ENCODE measurements at places on chromosomes 5 and 9.

DNA sequence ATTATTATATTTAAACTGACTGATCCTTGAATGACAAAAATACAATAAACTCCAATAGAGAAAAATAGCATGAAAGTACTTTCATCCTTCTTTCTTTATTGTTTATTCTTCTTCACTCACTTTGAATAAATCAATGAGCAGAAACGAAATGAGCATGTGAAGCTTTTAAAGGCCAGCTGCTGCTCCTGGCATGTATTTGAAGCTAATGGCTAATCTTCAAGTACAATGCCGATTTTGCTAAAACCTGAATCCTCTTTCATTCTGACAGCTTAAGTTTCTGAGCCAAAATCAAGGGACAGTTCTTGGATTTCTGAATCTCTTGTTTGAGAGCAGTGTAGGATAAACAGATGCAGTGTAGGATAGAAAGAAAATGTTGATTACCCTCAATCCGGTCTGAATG is 237.3 kb downstream of the CDH10 start:
- no peaks in the 10 kb centered on the region for H3K27me3 ChIP-seq
- no peaks in the 10 kb centered on the region for H3K4me1 ChIP-seq
- DNase-seq: no peak
- H3K27ac ChIP-seq: no peak overlapping the region
- no peaks in the 10 kb centered on the region for H3K36me3 ChIP-seq

DNA sequence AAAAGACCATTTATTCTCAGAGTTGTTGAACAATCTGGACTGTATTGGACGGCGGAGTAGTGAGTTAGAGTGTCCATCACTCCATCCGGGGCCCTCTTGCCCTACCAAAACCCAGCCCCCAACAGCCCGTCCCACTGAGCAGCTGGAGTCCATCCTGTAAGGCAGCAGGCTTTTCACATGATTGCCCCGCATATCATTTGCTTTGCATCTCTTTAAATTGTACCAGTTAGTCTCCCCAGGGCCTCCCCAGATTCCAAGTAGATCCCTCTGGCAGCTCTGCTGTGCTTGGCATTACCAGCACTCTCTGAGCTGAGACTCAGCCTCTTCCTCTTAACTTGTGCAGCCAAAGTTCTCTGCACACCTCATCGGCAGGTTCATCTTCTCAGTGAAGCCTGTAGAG is 48.6 kb upstream of the ADCY2 start:
- H3K27me3 ChIP-seq: no peaks in the 10 kb centered on the region
- H3K4me1 ChIP-seq: no peaks in the 10 kb centered on the region
- no peak for DNase-seq
- H3K4me3 ChIP-seq: no peak overlapping the region
- H3K36me3 ChIP-seq: no peaks in the 10 kb centered on the region

DNA sequence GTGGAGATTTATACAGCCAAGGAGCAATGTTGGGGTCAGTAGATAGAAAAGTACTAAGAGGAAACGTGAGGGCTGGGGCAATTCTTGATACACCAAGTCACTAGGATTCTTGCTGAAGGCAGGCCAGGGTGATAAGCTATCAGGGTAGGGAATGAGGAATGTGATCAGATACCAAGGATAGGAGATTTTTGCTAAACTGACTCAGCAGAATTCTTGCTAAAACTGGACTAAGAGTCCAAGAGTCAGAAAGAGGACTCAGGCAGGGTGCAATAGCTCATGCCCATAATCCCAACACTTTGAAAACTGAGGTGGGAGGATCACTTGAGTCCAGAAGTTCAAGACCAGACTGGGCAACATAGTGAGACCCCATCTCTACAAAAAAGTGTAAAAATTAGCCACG is 71.7 kb downstream of the ENTREP1 start:
- no peak for DNase-seq
- peak overlapping the region; percentile 84 for H3K27ac ChIP-seq
- no peaks in the 10 kb centered on the region for H3K36me3 ChIP-seq
- peaks cover 12% of the 10 kb centered on the region for H3K4me1 ChIP-seq

GRCh38 chr5:5467737-5468136 is 45.3 kb downstream of the ICE1 start:
- no peaks in the 10 kb centered on the region for H3K4me1 ChIP-seq
- no peaks in the 10 kb centered on the region for H3K27me3 ChIP-seq
- DNase-seq: no peak
- peaks cover 6% of the 10 kb centered on the region for H3K36me3 ChIP-seq
- H3K4me3 ChIP-seq: no peak overlapping the region
- H3K27ac ChIP-seq: no peak overlapping the region

GRCh38 chr5:148208226-148208625 is 5.4 kb downstream of the SPINK6 start:
- DNase-seq: no peak
- H3K4me1 ChIP-seq: no peaks in the 10 kb centered on the region
- H3K27ac ChIP-seq: no peak overlapping the region
- no peak overlapping the region for H3K4me3 ChIP-seq
- no peaks in the 10 kb centered on the region for H3K36me3 ChIP-seq

DNA sequence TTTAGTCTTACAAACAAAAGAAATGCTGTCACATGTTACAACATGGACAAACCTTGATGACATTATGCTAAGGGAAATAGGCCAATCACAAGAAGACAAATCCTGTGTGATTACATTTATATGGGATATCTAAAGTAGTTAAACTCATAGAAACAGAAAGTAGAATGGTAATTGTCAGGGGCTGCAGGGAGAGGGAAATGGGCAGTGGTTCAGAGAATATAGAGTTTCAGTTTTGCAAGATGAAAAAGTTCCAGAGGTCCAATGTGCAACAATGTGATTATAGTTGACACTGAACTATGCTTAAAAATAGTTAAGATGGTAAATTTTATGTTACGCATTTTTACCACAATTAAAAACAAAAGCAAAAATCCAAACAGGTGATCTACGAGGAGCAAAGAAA is 265.5 kb downstream of the NDUFS4 start:
- H3K27me3 ChIP-seq: no peaks in the 10 kb centered on the region
- no peak overlapping the region for H3K4me3 ChIP-seq
- DNase-seq: no peak
- H3K27ac ChIP-seq: no peak overlapping the region
- H3K36me3 ChIP-seq: no peaks in the 10 kb centered on the region
- no peaks in the 10 kb centered on the region for H3K4me1 ChIP-seq

DNA sequence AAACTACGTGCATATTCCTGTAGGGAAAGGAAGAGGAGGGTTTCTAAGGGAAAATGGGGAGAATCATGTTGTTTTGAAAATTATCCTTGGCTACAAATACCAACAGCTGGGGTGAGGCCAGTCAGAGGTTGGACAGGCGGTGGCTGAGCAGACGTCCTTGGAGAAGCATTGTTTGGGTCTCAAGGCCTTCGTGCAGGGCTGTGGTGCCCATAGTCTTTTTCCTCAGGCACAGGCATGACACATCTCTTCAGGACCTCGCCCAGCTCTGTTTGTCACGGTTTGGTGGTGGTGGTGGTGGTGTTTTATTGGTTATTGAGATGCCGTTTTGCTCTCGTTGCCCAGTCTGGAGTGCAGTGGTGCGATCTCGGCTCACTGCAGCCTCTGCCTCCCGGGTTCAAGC is 27.8 kb upstream of the EGFL7 start:
- no peak overlapping the region for H3K4me3 ChIP-seq
- DNase-seq: no peak
- no peaks in the 10 kb centered on the region for H3K36me3 ChIP-seq
- H3K27ac ChIP-seq: no peak overlapping the region
- no peaks in the 10 kb centered on the region for H3K4me1 ChIP-seq
- H3K27me3 ChIP-seq: no peaks in the 10 kb centered on the region

DNA sequence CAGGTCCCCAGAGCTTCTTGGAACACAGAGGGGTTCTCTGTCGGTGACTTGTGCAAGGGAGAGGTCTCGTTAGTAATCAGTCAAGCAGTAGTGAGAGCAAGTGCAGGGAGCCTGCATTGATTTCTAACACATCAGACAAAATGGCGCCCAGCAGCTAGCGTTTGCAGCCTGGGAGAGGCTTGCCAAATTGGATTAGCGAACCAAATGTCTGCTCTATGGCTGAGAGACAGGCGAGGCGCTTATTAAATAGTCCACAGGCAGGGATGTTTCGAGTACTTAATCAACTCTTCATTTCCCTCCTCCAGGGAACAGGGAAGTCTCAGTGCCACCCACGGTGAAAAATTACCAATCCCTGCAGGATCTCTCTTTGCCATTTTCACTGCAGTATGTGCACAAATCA is 131.4 kb upstream of the SHB start:
- peaks cover 5% of the 10 kb centered on the region for H3K4me1 ChIP-seq
- H3K27me3 ChIP-seq: no peaks in the 10 kb centered on the region
- H3K27ac ChIP-seq: no peak overlapping the region
- no peaks in the 10 kb centered on the region for H3K36me3 ChIP-seq
- no peak overlapping the region for H3K4me3 ChIP-seq
- DNase-seq: no peak

DNA sequence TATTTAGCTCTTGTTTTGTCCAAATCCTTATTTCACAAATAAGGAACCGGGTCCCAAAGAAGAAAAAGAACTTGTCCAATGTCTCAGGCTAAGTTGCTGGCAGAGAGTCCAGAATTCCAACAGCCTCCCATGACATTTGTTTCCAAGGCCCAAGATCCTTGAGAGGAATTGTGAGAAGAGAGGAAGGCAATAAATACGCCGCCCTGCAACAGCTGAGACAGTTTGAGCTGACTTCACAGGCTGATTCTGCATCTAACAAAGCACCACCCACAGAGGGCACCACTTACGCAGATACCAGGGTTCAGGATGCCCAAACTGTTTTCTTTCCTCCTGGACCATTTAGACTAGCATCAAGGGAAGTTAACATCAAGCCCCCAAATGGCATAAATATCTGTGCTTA is 211.3 kb downstream of the FAM114A2 start:
- H3K4me1 ChIP-seq: no peaks in the 10 kb centered on the region
- no peak overlapping the region for H3K27ac ChIP-seq
- H3K27me3 ChIP-seq: no peaks in the 10 kb centered on the region

DNA sequence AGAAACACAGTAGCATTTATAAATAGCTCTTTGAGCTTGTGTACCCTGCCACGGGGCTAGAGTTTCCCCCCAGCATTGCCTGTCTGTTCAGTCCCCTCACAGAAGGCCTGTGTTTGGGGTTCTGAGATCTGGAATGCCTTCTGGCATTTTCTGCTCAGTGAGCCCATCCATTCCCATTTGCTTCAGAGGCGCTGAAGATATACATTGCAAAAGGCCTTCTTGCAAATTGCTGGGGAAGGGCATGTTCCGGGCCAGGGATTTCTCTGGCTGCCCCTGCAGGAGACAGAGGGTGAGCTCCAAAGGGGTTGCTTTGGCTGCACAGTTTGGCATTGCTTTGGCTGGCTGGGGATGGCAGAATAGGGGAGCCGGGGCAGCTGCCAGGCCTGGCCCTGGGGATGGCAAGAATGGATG is 308.4 kb downstream of the MSX2 start:
- H3K27me3 ChIP-seq: no peaks in the 10 kb centered on the region
- H3K36me3 ChIP-seq: no peaks in the 10 kb centered on the region
- H3K4me3 ChIP-seq: no peak overlapping the region
- DNase-seq: no peak

DNA sequence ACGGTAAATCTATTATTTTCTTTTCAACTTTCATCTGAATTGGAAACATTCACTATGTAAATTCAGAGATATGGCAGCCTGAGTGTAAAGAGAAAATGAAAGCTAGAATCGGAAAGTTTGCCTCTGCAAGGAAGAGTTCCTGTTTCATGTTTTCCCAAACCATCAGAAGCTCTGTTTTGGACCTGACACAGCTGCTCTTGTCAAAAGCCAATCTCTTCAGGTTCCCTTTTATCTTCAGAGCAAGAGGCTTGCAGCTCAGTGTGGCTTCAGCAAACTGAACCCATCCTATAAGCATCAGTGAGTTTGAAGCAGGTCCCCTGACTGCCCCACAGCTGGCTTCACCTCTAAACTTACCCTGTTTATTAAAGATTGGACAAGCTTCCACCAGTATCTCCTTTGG is 1099.7 kb downstream of the DTWD2 start:
- DNase-seq: no peak
- H3K4me1 ChIP-seq: no peaks in the 10 kb centered on the region
- H3K27ac ChIP-seq: no peak overlapping the region
- H3K36me3 ChIP-seq: no peaks in the 10 kb centered on the region
- H3K27me3 ChIP-seq: no peaks in the 10 kb centered on the region
- H3K4me3 ChIP-seq: peak overlapping the region; percentile 16

- H3K36me3 ChIP-seq: no peaks in the 10 kb centered on the region
- no peaks in the 10 kb centered on the region for H3K4me1 ChIP-seq
- no peaks in the 10 kb centered on the region for H3K27me3 ChIP-seq
- no peak overlapping the region for H3K27ac ChIP-seq
- H3K4me3 ChIP-seq: no peak overlapping the region
Observed at GRCh38 chr5:158677470-158677838, 422.3 kb downstream of the EBF1 start.

- no peak for DNase-seq
- H3K4me1 ChIP-seq: no peaks in the 10 kb centered on the region
- no peaks in the 10 kb centered on the region for H3K36me3 ChIP-seq
- H3K27me3 ChIP-seq: no peaks in the 10 kb centered on the region
- no peak overlapping the region for H3K4me3 ChIP-seq
- H3K27ac ChIP-seq: no peak overlapping the region
Observed at GRCh38 chr9:90805006-90805996, 3.7 kb downstream of the SYK start.

- H3K27ac ChIP-seq: no peak overlapping the region
- no peak for DNase-seq
- no peaks in the 10 kb centered on the region for H3K36me3 ChIP-seq
- H3K4me1 ChIP-seq: peaks cover 3% of the 10 kb centered on the region
- H3K27me3 ChIP-seq: no peaks in the 10 kb centered on the region
Observed at GRCh38 chr9:35107297-35108290, 4.7 kb upstream of the STOML2 start.

DNA sequence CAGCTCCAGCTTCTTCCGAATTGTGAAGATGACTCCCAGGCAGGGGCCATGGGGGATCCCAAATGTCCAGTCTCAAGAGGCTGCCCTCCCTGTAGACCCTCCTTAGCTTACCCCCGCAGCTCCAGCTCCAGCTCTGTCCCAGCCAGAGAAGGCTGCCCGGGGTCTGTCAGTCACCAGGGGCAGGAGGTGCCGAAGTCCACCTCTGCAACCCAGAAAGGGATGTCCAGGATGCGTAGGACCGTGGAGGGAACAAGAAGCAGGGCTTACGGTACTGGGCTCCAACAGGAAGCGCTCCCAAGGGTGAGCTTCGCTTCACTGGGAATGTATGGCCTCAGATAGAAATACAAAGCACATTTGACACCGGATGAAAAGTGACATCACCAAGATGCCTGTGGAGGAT is 6.0 kb downstream of the IPPK start:
- no peak overlapping the region for H3K27ac ChIP-seq
- H3K36me3 ChIP-seq: no peaks in the 10 kb centered on the region
- no peak for DNase-seq
- H3K4me3 ChIP-seq: no peak overlapping the region
- peaks cover 6% of the 10 kb centered on the region for H3K4me1 ChIP-seq

Measured in breast epithelium (tissue), 4 donors.